Fibroblast of lung (primary cell): ENCODE measurements at places on chromosomes 3 and 15. TPM values are rescaled to one million over a fixed set of nuclear protein-coding genes. Genes with fewer than 3 reads are reported as not detected.

DNA sequence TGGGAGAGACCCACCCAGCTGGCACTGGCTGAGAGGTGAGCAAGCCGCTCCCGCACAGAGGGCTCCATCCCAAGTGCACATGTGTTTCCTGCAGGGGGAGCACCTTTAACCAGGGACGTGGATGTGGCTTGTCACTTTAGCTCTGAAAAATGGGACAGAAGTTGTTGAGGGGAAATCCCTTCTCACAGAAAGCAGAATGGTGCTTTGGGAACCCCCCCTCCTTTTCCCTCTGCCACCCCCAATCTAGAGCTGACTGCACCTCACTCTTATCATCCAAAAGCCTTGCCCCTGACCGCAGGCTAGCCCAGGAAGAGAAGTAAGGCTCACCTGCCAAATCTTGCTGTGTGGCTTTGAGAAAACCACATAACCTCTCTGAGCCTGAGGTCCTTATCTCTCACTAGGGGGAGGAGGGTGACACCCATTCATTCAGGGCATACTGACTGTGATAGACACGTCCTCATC, 77.9 kb downstream of the RPN1 start:
- no peak for DNase-seq

EPHB3 gene
- 3.9 and 7.6 TPM in 2 replicates for total RNA-seq

GRCh38 chr3:128598884-128599664, 51.5 kb downstream of the RPN1 start:
- no peak for DNase-seq

DAZL gene
- not detected in 2 replicates for total RNA-seq

TAGLN3 gene
- total RNA-seq, result 0.33 and 0.51 TPM in 2 replicates

DNA sequence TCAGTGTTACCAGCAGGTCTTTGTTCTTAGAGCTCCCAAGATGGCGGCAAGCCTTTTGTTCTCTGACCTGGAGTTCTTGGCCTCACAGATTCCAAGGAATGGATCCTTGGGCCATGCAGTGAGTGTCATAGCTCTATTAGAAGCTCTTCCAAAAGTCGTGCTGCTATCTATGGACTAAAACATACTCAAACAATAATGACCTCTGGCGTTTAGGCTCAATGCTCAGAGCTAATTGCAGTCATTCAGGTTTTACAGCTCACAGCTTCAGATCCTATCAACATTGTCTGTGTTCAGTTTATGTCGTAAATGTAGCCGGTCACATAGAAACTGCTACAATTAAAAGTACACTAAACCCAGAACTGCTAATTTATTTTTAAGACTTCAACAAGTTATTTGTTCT, 22.2 kb downstream of the CCRL2 start:
- no peak for DNase-seq

- DNase-seq, result no peak
These were observed 846.5 kb upstream of the ALCAM start for GRCh38 chr3:104520228-104520655.

GPR62 gene
- under 0.01 TPM in 2 replicates for total RNA-seq

THAP10 gene
- total RNA-seq, result 2.3 and 5.0 TPM in 2 replicates

- DNase-seq, result no peak
These were observed 38.0 kb downstream of the EDC3 start for GRCh38 chr15:74657846-74658245.

CCDC54 gene
- total RNA-seq, result not detected in 2 replicates

DNA sequence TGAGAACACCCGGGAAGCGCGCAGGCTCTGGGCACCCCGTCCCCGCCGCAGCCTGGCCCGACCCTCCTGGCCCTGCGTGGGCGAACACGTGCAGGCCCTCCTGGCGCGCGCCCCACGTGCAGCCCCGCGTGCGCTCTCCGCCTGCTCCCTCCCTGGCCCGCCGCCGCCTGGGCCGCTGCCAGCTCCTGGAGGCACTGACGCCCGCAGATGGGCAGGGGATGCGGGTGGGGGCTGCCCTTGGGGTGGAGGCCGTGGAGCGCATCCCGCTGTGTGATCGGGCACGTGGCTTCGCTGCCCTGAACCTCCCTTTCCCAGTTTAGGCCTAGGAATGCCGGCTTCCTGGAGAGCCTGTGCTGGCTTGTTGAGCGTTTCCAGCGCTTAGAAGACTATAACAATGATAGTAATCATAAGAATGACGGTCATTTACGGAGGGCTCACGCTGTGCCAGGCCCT, 104.6 kb upstream of the SLC6A6 start:
- DNase-seq, result peak; percentile 34

GRCh38 chr15:68930268-68931022, at the start of gene SPESP1:
TSS of gene SPESP1 (plus strand) at chr15:68930525. CDS start at chr15:68930654, 129 bp downstream.
- DNase-seq, result peak; percentile 75

DNA sequence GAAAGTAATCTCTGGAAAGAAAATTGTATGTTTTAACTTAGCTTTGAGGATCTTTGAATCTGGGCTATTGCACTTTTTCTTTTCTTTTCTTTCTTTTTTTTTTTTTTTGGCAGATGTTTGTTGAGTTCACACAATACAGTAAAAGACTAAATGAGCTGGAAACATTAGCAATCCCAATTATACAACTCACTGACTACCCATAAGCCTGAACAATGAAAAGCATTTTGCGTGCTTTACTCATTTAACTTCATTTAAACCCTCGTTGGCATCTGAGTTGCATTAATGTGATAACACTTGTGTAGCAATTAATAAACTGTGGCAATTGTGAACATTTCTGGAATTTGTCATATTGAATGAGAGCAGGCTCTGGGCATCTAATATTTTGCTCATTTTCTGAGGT, 269.4 kb upstream of the RBMS3 start:
- DNase-seq, result peak; percentile 21

- DNase-seq, result peak; percentile 71
These were observed 14.8 kb upstream of the CYP11A1 start for GRCh38 chr15:74382004-74382816.

GRAMD2A gene
- 0.77 and 0.83 TPM in 2 replicates for total RNA-seq

DNA sequence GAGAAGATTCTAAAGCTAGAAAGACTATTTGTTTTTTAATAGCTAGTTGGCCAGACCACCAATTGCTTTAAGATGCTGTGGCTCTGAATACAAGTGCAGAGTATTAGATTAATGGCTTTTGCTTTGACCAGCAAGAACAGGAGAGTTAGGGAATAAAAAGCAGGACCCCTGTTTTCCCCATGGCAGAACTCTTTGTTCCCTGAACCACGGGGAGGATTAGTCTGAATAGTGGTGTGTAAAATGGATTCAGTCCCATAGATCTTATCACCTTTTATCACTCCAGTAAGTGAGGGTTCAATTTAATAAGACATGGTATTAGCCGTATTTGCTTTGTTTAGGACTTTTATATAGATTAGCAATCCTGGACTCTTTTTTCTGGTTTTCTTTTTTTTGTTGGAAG, 562.6 kb upstream of the DPPA4 start:
- no peak for DNase-seq
